Transverse colon (tissue), 4 donors: ENCODE measurements at places on chromosomes 7 and 10. TPM values are rescaled to one million over a fixed set of nuclear protein-coding genes. Genes with fewer than 3 reads are reported as not detected.

Gene C10orf67
- not detected for total RNA-seq

Gene OR9A2
- total RNA-seq: not detected

DNA sequence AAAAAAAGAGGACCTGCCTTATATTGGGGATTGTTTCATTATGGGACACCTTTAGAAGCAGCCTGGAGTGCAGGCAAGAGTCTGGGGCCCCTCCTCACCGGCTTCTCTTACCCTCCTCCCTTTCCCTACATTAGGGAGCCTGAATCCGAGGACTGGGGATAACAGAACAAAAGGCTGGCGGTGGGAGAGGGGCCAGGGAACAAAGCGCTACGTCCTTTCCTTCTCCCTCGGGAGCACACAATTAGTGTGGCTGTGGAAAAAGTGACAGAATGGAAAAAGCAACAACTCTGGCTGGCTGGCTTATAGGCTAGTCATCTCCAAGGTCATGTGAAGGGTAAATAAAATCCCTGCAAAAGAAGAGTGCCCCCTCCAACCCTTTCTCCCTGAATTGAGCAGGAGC is 74.7 kb downstream of the LSM5 start:
- DNase-seq: no peak

DNA sequence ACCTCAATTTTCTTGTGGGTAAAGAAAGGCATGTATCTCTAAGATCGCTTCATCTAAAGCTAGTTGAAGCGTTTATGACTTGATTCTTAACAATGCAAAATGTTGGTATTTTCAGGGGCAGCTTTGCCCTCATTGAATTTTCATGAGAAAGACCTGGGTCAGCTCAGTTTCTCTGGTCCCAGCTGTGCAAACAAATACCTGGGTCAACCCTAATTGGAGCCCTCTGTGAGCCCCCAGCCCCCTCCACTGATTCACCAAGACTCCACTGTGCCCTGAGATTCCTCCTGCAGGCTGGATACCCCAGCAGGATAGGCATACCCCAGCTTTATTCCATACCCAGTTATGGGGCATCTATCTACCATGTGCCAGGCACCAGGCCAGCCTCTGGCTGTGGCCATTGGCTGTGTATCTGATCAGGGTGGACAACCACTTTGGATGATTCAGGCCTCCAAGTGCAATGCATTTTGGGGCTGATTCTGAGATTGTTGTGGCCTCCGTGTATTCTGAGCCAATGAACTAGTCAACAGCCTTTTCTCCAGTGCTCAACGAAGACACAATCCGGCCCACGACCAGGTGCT is 201.9 kb downstream of the MYOF start:
- DNase-seq: no peak

DNA sequence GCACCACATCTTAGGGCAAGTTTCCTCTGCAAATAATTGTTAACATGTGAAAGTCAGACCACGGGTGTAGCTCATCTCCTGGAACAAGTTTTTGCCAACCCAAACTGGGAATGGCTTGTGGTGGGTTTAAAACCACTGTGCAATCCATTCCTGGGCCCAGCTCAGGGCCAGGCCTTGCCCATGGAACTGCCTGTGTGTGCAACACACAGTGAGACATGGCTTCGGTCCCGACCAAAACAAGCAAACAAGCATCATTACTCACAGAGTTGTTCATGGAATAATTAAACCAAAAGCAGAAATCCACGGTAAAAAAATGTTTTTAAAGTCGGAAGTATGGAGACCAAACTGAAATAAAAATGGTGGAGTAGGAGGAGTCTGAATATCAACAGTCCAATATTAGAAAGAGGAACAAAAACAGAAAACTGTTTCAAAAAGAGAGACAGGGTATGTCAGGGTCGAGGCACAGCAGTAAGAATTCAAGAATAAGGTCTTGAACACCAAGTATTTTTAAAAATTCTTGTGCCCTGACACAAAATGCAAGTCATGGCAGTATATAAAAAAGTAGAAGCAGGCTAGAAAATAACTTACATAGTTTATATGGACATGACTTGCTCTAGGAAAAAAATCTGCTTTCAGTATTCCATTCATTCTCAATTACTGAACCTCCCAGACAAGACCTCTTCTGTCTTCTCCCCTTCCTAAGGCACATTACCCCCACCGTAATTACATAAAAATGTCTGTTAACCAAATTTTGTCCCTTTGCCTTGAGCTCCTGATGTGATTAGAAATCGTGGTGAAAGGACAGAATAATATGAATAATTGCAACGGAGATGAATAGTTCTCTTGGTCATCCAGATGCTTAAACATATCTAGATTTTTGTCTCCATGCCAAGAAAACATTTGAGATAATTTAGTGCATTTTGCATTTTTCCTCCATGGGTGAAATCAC is 88.4 kb downstream of the FAS start:
- DNase-seq: no peak

Gene AUTS2
- total RNA-seq: 68.6 TPM

Gene BMPER
- total RNA-seq: 2.4 TPM

Gene COL17A1
- 179 TPM for total RNA-seq

DNA sequence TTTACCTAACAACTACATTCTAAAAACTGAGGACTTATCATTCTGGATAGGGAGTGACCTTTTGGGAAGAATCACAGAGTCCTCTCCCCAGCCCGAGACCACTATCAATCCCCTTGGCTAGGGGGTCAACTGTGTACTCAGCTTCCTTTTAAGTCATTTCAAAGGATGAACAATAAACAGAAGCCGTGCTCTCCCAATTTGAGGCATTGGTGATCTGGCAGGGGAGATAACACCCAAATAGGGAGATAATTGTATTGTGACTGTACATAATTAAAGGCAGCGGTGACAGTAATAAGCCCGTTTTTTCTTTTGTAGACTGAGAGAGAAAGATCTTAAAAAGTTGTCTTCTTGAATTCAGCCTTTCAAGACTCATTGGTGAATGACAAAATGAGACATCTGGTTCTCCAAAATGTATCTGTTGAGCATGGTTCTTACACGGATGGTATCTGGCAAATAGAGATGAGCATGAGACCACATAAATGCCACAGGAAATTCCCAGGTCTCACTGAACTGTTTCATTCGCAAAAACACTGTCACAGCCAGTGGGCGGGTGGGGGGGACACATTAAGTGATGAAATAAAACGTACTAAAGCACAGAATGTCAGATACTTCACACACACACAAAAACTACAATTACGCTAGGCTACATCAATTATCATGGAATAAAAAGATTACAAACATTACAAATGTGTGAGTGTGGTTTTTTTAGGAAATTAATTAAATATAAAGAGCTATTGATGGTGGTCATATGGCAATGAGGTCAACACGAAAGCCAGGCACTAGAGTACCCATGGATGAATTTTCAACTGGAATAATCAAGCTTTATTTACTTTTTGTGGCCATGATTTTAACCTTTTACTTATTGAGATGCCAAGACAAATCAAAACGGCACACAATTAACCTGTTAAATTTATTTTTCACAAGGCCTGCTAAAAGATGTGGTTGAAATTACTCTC is 108.4 kb downstream of the HIPK2 start:
- DNase-seq: no peak

GRCh38 chr10:22669163-22669711 is 45.1 kb downstream of the PIP4K2A start:
- DNase-seq: no peak

GRCh38 chr10:59631882-59632807 is 77.5 kb downstream of the SLC16A9 start:
- DNase-seq: no peak

GRCh38 chr10:48759113-48759901 is 74.6 kb downstream of the WDFY4 start:
- no peak for DNase-seq

Gene SEMA3C
- total RNA-seq: 34.0 TPM

DNA sequence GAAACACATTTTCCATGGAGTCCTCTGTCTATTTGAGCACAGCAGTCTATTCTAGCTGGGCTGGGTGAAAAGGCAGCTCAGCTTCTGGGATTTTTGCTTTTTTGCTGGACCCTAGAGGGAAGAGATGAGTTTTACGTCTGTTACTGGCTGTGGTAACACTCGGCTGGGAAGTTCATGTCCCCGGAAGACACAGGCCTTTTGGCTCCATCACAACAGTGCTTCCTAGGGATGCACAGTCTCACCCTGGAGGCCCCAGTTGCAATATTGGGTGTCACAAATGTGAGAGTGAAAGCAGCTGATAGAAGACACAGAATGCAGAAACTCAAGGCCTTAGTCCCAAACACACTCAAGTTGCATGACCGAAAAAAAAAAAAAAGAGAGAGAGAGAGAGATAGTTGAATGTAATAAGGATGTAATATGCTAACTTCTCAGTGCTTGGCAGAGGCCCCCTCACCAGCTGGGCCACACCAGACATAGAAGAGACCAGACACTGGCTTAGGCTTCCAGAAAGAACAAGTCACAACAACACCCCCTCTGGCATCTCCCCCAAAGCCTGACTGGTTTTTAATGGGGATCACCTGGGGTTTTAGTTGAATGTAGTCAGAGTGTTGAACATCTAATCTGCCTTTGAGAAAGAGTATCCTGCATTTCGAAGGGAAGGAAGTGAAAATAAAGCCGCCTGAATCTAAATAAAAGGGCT is 545.4 kb upstream of the FZD8 start:
- DNase-seq: no peak

GRCh38 chr7:69860941-69861622 is 262.8 kb downstream of the AUTS2 start:
- DNase-seq: no peak

Gene SPDYE2
- not detected for total RNA-seq

- no peak for DNase-seq
These were observed 691.8 kb downstream of the NXPH1 start for GRCh38 chr7:9125246-9125645.

DNA sequence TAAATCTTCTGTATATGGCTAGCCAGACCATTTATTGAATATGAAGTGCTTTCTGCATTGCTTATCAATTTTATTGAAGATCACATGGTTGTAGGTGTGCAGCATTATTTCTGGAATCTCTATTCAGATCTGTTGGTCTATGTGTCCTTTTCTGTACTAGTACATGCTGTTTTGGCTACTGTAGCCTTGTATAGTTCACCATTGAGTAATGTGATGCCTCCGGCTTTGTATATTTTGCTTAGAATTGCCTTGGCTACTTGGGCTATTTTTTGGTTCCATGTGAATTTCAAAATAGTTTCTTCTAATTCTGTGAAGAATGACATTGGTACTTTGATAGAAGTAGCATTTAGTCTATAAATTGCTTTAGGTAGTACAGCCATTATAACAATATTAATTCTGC is 1187.2 kb downstream of the XPNPEP1 start:
- DNase-seq: no peak

DNA sequence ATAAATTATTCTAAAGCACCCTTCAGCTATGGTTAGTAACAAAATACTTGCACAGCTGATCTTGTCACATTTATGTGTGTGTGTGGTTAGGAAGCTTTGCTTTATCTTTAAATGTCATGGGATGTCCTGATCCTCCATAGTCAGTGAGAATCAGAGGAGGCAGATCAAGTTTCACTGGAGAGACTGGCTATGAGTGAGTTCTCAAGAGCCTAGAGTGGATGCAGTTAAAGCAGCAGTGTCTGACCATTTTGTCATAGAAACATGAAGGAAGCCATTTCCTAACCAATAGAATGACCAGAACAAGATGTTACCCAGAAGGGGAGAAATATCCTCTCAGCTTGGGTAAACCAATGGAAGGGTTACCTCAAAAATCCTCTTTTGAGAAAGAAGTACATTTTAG is 207.2 kb upstream of the DKK1 start:
- DNase-seq: no peak

Gene FKBP9
- total RNA-seq: 191 TPM

DNA sequence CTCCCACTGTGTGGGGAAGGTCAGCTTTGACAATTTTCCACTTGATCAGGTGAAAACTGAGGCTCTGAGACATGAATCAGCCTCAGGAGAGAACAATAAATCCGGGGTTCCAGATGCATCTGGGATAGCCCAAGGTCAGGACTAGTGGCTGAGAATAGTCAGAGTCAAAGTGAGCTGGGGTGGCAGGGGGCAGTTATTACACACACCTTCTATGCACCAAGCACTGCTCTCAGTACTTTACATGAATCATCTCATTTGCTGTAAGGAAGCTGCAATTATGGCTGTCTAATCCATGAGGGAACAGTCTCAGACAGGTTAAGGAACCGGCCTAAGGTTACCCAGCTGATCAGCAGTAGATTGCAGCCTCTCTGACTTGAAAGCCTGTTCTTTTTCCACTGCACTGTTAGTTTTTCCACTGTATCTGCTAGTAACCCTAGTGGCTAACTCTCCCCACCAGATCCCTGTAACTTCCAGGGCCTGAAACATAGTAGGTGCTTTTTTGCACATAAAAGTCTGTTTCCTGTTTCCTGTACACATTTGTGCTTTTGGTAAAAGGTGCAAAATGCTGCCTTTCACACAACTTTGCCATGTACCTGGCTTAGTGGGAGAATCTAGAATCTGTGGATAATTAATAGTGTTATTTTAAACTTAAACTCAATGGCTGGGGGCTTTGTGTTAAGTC is 125.9 kb downstream of the EMX2 start:
- no peak for DNase-seq

DNA sequence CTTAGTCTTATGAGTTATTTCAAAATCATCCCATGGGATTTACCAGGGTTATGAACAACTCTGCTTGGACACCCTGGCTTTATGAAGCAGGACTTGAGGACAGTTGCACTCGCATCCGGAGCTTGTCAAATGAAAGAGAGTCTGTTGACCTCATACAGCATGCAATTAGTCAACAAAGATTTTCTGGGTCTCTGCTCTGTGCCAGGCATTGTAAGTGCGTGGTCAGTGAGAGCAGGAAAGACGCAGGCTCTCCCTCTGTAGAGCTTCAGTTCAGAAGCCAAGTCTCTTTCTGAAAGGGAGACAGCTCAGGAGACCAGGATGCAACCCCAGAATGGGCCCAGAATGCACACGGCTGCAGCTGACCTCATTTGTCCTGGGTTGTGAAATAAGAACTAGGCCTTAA is 45.5 kb upstream of the DMBT1 start:
- no peak for DNase-seq

Gene TMEM176B
- total RNA-seq: 249 TPM

DNA sequence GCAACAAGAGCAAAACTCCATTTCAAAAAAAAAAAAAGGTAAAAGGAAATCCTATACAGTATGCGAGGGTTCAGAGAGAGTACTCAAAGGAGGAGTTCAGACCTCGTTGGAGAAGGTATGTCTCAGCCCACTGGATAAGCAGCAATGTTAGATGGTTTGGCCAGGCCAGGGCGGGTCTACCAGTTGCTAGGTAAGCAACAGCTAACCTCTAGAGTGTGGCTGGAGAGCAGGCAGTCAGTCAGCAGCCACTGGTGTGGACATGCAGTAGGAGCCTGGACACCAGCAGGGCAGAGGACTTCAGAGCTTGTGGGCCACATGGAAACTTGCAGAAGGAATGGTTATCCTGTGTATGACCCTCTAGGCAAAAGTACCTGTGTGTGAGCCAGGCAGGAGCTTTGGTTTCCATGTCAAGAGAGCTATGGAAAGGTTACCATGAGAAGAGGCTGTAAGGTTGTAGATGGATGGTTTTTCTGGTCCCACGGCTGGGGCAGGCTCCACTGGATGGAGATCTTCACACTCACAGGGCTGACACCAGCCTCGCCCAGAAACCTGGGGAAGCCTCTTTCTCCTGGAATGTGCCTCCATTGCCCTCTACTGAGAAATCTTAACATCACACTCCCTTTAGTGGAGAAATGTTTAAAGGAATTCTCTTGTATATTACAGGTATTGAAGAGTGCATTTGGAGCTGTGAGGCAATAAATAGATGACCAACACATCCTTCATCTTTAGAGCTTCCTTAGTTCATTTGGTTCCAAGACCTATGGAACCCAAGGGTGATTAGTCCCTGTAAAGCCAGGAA is 63.6 kb downstream of the CCDC186 start:
- no peak for DNase-seq
